ENCODE measurements at places on chromosomes 1 and 21. TPM values are rescaled to one million over a fixed set of nuclear protein-coding genes. Genes with fewer than 3 reads are reported as not detected.

GRCh38 chr1:117695796-117696490, 90.1 kb downstream of the TENT5C start:
- DNase-seq = no peak

GRCh38 chr1:14968251-14968851, 185.2 kb upstream of the TMEM51 start:
- peak; percentile 67 for DNase-seq

Gene SLAMF1
- total RNA-seq = 0.11 TPM

Gene FCRL4
- total RNA-seq = not detected

- DNase-seq = no peak
These were observed 28.1 kb downstream of the MDM4 start for GRCh38 chr1:204544321-204544720.

Gene KDF1
- total RNA-seq = not detected
